Fibroblast of skin of right biceps (primary cell): ENCODE measurements at places on chromosomes 16 and 17.
A peak's percentile ranks its signal among the peaks of the same experiment; 100 is the strongest.

- DNase-seq = no peak
These were observed 1.5 kb upstream of the ADAM11 start for GRCh38 chr17:44757045-44757917.

DNA sequence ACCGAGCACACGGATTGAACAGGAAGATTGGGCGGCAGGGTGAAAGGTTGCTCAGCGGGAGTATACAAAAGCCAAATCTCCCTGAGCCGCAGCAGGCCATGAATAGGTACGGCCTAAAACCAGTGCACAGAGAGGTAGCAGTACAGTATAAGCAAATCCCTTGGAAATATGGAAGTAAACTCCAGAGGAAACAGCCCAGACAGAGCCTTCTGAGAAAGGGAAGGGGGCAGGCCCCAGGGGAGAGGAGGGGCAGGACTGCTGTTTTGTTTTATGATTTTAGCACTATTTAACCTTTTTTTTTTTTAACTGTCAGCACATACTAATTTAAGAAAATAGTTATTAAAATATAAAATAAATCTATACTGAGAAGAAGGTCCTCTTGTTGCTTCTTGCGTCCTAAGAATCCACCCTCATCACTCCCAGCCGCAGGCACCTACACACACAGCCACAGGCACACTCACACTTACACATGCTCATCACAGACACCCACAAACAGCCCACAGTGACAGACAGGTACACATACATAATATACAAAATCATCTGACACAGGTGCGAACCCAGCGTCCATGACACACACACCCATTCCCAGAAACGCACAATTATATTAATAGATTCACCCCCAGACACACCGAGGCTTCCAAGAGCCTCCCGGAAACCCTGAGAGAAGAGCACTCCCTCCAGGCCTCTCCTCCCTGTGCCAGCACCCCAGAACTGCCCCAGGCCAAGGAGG lies 12.8 kb downstream of the PLXDC1 start:
- peak; percentile 15 for DNase-seq

- DNase-seq = no peak
These were observed 23.2 kb downstream of the LITAF start for GRCh38 chr16:11563493-11564040.

GRCh38 chr17:66445229-66445628 lies 142.8 kb downstream of the PRKCA start:
- DNase-seq = peak; percentile 58

GRCh38 chr17:80220736-80221215 lies 549 bp downstream of the SLC26A11 start:
- DNase-seq = peak; percentile 5

DNA sequence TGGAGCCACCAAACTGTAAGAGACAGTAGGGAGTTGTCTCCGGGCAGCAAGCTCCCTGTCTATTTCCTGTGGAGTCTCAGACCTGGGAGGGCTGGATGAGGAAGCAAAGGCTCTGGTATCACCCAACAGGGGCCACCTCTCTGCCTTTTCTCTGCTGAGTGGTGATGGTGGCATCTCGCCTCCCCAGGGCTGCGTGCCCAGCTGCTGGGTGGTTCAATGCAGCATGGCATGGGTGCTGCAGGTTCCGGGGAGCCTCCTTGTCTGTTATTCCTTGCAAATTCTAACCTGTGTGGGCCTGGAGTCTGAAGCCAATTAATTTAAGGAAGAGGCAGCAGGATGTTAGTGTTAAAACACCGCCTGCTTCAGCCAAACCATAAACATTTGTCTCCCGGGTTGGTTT lies 78.2 kb downstream of the CCDC182 start:
- DNase-seq = no peak

DNA sequence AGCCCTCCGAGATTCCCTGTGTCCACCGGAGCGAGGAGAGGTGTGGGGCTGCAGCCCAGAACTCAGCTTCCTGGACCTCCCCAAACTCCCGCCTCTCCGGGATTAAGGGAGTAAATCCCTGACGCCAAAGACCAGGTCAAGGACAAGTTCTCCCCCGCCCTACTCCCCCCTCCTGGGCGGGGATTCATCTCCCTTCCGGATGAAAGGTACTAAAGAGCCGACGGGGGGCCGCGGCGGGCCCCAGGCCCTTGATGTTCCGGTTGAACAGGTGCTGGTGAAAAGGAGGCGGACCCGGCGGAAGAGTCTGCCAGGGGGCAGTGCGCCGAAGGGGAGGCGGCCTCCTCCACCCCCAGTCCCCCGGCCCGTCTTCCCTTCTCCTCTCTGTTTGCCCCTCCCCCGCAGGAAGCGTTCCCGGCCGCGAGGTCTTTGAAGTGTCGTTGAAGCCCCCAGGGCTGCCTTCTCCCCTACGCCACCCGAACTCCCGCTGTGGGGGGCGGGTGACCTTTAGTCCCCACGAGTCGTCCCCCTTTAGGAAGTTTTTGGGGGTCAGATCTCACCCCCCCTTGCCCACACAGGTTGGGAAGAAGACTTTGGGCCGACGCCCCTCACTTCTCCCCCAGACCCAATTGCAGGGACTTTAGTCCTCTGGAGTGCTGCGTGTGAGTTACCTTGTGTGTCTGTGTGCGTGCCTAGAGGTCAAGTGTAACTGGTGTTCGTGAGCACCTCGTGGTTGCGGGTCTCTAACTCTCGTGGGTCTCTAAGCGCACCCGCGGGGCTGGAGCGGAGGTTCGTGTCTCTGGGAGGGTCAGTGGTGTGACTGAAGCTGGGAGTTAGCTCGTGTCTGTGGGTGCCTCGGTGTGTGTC lies 1.1 kb upstream of the MLLT6 start:
- no peak for DNase-seq
